Activated CD4-positive, alpha-beta T cell treated with anti-CD3 and anti-CD28 coated beads, Interleukin-2, amount 50 U/mL, for 16 hours (primary cell): ENCODE measurements at places on chromosomes 4 and X.

GRCh38 chr4:16995451-16995850 lies 97.0 kb upstream of the LDB2 start:
- DNase-seq: no peak

- peak; percentile 23 for DNase-seq
These were observed 537 bp upstream of the PRKX start for GRCh38 chrX:3713937-3714434.

DNA sequence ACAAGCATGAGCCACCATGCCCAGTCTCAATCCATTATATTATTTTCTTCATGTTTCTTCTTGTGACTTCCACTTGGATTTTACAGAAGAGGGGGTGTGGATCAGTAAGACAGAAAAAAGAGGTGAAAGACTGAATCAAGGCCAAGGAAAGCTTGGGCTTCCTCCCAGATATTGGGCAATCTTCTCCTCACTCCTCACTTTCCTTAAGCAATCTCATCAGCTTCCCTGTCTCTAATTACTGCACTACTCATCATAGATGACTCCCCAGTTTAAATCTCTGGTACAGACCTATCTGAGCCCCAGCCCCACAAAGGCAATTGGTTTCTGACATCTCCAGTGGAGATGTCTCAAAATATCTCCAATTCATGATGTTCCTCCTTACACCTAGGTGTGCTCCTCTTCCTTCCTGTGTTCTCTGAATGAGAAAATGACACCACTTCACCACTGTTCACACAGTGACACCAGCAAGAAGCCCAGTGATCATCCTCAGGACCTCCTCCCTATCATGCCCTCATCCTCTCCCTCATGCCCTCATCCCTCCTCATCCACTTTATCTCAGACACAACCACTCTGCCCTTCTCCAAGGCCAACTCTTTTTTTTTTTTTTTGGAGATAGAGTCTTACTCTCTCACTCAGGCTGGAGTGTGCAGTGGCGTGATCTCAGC lies 44.8 kb upstream of the HERC6 start:
- DNase-seq: no peak

DNA sequence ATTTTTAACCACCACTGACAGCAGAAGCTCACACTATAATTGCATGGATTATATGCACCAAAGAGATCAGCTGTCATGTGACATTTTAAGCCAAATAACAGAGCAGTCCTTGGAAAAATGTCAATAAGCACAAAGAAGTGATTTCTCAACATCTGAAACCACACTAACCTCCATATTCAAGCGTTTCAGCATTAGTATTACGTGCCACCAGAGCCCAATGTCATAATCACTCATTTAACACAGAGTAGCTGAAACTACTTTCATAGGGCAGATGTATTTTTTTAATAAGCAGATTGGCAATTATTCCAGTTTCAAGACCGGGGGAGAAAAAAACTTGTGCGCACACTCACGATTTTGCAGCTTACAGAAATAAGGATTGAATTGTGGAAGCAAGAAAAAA lies 76.6 kb downstream of the SH3KBP1 start:
- DNase-seq: peak; percentile 45

DNA sequence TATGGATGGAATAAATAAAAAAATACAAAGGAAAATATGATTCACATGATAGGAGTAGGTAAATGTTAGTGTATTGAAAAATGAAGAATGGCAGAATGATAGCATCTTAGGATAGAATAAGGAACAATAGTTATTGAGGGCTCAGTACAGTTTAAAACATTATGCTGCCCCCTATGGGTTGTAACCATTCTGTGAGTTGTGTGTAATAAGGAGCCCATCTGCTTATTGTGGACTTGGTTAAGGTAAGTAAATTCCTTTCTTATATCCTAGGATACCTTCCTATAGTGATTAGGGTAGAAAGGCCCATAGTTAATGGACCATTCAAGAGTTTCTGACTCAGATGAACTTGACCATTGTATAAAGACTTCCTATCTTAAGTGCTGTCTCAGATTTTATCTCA lies 195.8 kb downstream of the PDHA2 start:
- peak; percentile 5 for DNase-seq

GRCh38 chr4:94365304-94365703 lies 22.7 kb upstream of the HPGDS start:
- DNase-seq: no peak

GRCh38 chr4:39410415-39410814 lies 3.7 kb downstream of the KLB start:
- no peak for DNase-seq

DNA sequence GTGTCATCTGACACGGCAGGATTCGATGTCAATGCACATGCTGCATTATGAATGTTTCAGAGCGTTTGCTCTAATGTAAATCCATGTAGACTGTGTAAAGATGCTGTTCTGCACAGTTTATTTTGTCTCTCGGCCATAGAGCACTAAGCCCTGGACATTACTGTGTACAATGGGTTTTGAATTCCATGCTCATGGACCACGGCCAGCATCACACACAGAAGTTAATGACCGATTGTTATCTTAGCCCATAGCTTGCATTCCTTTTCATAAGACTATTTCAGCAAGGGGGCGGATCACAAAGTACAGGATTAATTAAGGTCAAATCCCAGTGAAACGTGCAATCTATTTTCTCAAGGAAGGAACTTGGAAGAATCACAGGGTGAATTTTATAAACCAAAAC lies 286.1 kb upstream of the TENM3 start:
- no peak for DNase-seq

DNA sequence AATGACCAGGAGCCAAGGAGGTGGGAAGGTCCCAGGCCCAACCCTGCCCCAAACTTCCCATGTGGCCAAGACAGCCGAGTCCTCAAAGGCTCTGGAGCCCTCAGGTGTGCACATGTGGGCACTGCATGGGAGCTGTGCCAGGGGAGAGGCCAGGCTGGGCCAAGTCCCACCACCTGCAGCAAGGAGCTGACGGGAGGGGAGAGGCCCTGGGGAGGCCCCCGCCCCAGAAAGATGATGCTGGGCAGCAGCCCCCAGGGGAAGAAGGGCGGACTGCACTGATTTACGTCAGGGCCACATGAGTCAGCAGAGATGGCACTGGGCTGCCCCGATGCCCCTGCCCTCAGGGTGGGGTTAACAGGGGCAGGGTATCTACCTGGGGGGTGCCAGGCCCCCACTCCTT lies 1.4 kb downstream of the L1CAM start:
- DNase-seq: no peak

DNA sequence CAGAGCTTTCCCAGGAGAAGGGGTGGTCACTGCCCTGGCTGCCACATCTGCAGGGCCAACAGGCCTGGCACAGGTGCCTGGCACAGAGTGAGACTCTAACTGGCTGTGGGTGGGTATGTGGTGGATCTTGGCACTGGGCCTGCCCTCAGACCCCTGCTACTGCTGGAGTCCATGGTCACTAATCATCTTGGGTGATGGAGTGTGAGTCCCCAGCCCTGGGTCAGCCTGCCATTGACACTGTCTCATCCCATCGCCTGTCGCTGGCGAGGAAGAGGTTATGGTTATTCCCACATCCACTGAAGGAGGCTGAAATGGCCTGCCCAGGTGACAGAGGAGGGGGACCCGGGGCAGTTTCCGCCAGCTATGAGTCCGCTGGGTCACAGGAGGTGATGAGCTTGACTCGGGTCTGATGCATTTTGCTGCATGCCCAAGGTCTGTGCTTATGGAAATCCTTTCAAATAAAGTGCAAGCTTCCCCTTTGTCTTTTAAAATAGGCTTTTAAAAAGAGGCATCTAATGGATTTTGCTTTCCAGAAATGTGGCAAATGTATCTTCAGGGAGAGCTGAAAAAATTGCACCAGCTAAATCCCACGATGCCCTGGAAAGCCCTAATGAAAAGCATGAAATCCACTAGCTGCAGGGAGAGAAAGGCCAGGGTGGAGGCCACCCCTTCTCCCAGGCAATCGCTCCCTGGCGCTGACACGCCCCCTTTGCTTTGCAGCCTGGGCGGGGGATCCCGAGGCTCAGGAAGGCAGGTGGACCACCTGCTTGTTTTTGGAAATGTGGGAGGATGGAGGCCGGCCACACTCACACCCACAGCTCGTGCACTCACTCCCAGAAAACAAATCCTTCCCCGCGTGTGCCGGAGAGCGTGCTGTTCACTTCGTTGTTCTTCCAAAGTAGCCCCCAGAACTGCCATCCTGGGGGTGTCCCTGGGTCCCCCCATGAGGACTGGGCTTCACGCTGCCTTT lies 54.9 kb downstream of the ABLIM2 start:
- no peak for DNase-seq

GRCh38 chrX:77962068-77962902 lies 7.2 kb downstream of the PGAM4 start:
- DNase-seq: peak; percentile 24

DNA sequence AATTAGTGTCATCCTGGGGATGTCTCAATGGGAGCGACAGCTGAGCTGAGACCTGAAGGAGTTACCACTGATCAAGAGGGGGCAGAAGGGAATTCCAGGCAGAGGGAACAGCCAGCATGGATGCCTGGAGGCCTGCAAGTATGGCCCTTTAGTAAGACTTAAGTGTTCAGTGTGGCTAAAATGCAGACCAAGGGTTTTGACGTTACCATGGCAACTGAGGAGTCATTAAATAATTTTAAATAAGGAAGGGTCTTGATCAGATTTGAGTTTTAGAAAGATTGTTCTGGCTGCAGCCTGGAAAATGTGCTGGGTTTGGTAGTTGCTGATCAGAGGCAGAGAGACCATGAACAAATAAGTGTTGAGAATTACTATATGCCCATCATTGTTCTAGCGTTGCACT lies 285.5 kb downstream of the USP46 start:
- DNase-seq: no peak

DNA sequence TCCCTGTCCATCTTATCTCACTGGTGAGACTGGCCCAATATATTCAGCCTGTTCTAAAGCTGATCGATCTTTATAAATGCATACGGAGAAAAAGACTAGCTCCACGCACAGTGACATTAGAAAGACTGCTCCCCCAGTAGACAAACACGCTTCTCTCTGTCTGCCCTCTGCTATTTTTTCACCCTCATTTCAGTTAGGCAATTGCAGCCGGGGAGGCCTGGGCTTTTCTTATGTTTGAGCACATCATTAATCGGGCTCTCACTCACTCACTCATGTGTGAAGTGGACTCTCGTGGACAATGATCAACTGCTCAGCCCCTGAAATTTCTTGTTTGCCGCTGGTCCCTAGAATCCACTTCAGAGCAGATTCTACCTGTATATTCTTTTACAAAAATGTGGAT lies 824.7 kb upstream of the TENM3 start:
- no peak for DNase-seq

GRCh38 chrX:8289523-8289922 lies 118.5 kb upstream of the VCX2 start:
- DNase-seq: no peak

DNA sequence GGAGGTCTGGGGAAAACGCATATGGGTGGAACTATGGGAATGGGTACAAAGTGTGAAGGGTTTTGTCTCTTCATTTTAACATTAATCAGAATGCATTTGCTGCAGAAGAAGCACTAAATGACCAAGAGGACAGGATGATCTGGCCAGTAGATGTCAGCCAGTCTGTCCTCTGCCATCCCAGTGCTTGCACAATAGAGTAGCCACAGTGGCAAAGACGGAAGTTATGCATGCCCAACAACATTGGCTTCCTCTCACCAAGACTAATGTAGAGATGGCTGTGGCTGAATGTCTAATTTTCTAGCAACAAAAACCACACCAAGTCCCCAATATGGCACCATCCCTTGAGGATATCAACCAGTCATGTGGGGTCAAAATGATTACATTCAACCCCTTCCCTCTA lies 45.0 kb upstream of the ARHGEF6 start:
- no peak for DNase-seq
